ENCODE measurements at places on chromosomes 13 and 19.

GRCh38 chr19:10293637-10294367 is 4.0 kb downstream of the ICAM5 start:
- no peak for DNase-seq

- DNase-seq, result no peak
These were observed 2.8 kb downstream of the GRIN2D start for GRCh38 chr19:48396016-48396823.

GRCh38 chr13:97221989-97222700 is at the start of gene MBNL2:
Gene MBNL2, plus strand, starts transcription at chr13:97222333. Its CDS starts 53,903 bp downstream, at chr13:97276236.
- DNase-seq, result peak; percentile 73

DNA sequence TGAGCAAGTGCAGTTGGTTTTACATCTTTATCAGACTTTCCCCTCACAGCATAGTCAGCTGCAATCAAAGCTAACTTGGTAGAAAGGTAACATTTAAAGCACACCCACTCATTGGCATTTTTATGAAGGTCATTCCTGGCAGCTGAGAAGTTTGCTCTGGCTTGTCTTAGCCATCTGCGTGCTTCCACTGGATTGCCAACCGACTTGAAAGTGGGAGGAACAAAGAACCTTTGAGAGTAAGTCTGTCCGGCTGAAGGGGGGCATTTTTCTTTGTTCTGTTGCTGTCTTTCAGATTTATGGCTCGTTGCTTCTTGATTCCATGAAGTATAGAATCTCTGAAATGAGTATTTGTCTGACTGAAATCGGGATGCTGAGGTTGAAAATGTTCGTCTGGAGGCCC is 103.1 kb downstream of the SACS start:
- DNase-seq, result no peak

DNA sequence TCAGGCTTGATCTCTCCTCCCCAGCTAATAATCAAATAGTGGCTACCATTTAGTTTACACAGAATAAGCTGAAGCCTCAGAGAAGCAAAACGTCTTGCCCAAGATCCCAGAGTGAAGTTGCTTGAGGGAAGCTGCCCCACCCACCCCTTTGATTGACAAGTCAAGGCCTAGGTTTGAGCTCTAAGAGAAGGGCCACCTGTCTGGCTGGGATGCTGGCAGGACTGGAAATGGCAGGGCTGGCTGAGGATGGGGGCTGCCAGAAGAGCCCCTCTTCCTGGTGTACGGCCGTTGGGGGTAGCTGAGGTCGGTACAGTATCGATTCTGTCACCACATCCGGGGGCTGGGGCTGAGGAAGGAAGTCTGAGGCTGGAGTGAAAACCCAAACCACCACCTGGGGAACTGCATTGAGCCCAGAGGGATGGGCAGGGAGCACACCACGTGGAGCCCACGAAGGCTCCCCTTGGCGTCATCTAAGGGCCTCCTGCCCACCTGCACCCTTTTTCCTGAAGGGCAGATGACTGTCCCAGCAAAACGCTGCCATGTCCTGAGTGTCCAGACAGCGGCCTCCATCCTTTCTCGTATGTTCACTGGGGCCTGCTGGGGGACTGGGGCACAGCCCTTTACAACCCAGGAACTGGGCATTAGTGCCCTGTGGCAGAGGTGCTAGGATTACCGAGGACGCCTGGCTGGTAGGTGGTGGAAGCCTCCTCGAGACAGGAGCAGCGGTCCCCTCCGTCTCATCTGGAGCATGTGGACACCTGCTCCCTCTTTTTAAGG is 1.4 kb upstream of the PRKD2 start:
- peak; percentile 50 for DNase-seq

GRCh38 chr19:8575467-8575997 is 1.7 kb downstream of the MYO1F start:
- DNase-seq, result no peak

DNA sequence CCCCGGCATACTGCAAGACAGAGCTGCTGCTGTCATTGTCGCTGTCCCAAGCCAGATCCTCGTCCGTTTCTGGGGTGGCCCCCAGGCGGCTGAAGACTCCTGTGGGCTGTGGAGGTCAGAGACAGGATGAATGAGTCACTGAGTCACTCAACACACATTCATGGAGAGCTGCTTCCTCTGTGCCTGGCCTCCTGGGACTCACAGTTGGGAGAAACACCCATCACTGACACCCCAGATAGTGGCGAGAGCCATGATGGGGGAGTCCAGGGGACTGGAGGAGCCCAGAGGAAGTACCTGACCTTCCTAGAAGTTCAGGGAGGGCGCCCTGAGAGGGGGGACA is 26.0 kb downstream of the C19orf47 start:
- no peak for DNase-seq

DNA sequence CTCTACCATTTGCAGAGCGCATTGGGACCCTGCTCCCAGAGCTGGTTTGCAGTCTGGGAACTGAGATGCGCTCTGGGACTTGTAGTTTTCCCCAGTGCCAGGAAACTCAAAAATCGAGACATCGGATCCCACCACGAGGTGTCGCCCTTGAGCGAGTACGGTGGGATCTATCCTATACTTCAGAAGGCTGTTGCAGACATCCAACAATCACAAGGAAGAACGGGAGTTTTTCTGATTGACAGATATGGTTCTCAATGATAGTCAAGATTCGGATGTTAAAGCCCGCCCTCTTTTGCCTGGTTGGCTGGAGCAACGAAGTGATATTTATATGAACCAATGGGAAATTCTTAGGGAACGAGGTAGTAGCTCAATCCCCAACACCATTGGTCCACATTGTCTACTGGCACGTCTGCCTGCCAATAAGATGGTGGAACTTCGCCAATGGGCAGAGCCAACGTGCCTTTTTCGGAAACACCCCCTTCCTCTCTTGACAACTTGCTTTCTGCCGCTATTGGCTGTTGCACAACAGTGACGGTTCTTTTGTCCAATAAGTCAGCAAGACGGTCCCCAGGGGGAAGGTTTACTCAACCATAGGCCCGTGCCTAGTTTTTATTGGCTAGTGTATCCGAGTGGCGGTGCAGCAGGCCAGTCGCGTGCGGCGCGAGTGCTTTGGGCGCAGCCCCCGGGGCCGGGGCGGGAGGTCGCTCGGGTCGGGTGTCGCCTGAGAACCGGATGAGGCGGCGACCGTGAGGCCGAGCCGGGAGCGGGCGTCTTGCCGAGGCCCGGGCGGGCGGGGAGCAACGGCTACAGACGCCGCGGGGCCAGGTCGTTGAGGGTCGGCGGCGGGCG is at the start of gene DNM2:
TSS of gene DNM2 (plus strand) at position 724 of the 849 bp plus-strand sequence. CDS start 164 bp downstream, outside the sequence.
- DNase-seq, result peak; percentile 92

DNA sequence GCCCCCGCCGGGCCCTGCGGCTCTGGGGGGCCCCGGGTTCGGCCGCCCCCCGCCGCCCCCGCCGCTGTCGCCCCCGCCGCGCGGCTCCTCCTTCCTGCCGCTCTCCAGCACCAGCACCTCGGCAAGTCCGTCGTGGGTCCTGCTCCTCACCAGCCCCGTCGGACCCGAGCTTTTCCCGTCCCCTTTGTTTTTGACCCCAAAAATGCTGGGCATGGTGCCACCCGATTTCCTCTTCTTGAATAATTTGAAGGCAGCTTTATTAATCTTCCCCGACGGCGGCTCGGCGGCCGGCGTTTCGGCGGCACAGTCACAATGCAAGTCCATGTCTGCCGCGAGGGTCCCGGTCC is 945 bp downstream of the AMER2 start:
- DNase-seq, result no peak

GRCh38 chr13:103371271-103371670 is 305.1 kb upstream of the SLC10A2 start:
- DNase-seq, result no peak

DNA sequence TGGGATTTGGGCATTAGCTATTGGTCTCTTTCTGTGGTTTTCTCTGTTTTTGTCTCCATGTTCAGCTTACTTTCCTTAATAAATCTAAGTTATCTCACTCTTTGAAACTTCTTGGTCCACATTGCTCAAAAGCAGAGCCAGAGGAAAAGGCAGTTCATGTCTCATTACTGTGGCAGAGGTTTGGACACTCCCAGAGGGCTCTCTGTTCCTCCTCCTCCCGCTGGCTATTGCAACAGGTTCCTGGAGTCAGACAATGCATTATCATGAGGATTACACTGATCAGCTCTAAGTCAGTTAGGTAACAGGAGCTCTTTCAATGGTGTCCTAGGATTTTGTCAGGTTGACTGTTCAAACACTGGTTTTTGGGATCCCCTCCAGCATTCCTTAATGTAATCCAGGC is 298.8 kb downstream of the NDFIP2 start:
- DNase-seq, result no peak

DNA sequence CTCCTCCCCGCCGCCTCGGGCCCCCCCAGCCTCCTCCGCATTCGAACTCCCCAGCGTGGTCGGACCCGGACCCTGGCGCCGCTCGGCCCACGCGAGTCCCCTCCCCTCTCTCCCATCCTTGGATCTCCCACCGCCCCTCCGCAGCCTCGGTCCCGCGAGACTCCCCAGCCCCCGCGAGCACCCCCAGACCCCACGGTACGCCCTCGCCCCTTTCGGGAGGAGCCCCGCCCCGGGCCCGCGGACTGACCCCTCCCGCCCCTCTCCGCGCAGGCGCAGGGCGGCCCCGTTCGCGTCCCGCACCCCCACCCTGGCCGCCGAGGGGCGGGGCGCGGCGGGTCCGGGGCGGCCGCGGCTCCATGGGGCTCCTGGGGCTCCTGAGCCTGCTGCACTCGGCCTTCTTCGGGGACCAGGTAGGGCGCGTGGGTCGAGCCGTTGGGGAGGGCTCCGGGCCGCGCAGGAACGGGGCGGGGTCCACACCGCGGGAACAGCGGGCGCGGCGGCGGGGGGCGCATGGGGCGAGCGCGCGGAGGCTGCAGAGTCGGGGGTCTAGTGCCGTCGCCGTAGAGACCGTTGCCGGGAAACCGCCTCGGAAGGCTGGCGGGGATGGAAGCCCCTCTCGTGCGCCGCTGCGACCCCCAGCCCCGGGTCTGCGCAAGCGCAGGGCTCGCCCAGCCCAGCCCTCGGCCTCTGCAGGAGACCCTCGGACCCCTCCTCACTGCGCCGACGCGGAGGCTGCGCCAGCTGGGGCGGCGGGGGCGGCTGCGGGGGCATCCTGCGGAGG is 3.8 kb upstream of the APC2 start:
- DNase-seq, result no peak

DNA sequence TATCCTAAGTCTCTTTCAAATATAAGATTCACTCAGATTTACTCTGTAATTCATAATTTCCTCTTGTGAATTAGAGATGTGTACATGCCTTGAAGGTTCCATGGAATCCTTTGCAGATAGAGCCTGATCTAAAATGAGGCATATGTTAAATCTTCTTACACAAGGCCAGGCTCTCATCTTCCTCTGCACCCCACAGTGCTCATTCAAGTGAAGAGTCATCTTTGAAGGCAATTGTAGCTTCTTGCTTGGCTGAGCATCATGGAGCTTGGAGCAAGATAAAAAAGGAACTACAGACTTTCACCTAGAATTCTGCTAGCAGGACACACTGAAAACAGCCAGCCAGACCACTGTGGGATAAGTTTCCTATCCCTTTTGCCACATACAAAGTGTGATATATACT is 566.4 kb downstream of the PCDH9 start:
- no peak for DNase-seq

DNA sequence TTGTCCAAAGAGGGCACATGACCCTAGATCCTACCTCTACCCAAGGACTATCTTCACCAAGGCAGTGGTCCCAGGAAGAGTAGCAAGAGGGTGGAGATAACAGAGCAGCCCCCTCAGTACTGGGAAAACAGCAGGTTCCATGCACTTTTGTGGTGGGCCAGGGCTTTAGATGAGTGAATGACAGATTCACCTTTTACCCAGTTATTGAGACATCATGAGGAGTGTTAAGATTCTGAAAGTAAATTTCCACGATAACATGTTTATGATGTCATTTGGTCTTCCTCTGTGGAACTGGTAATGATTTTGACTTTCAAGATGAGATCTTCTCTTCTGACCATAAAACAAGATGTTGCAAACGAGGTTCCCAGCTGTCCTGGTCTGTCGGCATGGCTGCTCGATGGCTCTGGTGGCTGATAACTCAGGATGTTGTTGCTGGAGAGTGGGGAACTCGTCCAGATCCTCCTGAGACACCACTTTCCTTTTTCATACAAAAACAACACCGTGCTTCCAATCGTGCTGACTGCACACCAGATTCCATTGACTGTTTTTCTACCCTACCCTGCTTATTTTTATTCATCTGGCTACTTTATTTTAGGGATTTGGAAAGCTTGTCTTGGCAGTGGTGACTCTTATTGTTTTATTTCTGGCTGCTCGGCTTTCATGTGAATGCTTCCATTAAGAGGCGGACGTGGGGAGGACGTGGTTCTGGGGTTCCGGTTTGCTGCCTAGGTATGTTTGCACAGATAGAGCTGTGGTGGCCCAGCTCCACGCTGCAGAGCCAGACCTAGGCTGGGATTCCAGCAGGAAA is 88.5 kb downstream of the LRCH1 start:
- no peak for DNase-seq

DNA sequence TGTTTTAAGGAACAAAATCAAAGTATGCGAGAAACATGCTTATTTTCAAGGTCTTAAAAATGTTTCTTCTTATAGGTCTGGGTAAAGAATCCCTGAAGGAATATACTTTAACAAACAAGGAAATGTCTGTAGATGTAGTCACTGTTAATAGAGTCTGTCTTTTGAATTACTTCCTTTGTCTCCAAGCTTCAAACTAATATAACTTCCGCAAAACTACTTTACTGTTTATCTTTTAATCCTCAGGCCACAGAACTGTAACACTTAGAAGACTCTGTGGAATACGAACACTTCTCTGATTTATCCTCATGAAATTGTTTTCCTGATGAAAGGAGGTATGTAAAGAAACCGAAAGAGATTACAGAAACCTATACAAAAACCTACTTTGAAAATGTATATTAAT is 316.0 kb downstream of the PCDH9 start:
- DNase-seq, result no peak

GRCh38 chr19:9144920-9145319 is 4.7 kb downstream of the ZNF317 start:
- no peak for DNase-seq

DNA sequence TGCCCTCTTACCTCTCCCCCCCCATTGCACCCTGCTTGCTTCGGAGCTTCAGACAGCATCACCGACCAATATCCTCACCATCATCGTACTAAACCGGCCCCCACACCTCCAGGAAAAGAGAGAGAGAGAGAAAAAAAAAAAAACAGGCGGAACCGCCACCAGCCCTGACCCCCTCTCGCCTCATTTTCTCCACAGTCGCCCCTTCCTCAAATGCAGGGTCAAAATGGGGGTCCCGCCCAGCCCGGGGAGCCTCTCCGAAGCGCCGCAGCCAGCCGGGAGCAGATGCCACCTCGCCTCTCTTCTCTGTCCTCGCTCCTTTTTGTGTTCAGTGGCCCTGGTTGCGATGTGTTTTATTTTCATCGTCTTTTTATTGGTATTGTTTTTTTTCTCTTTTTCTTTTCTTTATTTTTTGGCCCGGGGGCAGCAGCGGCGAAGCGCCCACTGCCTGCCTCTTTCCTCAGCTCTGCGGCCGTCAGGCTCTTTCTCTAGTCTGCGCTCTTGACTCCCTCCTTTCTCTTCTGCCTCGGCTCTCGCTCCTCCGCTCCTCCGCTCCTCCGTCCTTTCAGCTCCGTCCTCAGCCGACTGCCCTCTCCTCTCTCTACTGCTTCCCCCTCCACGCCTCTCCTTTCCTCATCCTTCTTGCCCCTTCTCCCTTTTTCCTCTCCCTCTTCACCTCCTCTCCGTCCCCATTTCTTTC is 41.4 kb downstream of the DEDD2 start:
- DNase-seq, result no peak

GRCh38 chr13:111282997-111283396 is 37.4 kb upstream of the TEX29 start:
- DNase-seq, result no peak

- no peak for DNase-seq
These were observed 71.9 kb upstream of the ZNF507 start for GRCh38 chr19:32273483-32273882.
